ENCODE measurements at places on chromosomes 6 and 20.

DNA sequence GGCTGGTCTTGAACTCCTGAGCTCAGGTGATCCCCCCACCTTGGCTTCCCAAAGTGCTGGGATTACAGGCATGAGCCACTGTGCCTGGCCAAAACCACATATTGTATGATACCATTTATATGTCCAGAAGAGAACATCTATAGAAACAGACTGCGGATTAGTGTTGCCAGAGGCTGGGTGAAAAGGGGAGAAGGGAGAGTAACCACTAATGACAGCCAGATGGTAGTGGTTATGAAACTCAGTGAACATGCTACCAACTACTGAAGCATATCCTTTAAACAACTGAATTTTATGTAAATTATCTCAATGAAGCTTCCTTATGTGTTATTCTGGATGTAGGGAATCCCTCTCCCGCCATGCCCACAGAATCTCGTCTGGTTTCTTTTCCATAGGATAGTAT, 15.7 kb downstream of the SLC23A2 start:
- DNase-seq = peak; percentile 41

GRCh38 chr20:9409352-9409751, 105.0 kb upstream of the LAMP5 start:
- DNase-seq = no peak

- no peak for DNase-seq
These were observed 153.4 kb upstream of the HEY2 start for GRCh38 chr6:125596020-125596419.

GRCh38 chr20:38216746-38217595, 43.6 kb downstream of the KIAA1755 start:
- DNase-seq = no peak

DNA sequence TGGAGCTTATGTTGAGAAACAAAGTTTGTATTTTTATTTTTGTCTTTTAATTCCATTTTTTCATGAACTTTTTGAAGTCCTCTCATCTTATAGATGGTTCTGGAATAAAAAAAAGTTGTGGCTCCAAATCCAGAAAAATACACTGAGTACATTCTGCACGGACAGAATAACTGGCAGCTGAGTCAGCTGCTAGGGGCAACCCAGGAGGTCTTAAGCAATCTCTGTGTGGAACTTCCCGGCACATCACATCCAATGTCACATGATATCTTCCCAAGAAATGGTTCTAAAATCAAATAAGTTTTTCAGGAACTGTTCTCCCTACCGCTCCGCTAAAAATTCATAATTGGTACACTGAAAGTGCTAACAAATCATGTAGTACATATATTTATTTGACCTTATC, 29.8 kb downstream of the SLC13A3 start:
- no peak for DNase-seq

DNA sequence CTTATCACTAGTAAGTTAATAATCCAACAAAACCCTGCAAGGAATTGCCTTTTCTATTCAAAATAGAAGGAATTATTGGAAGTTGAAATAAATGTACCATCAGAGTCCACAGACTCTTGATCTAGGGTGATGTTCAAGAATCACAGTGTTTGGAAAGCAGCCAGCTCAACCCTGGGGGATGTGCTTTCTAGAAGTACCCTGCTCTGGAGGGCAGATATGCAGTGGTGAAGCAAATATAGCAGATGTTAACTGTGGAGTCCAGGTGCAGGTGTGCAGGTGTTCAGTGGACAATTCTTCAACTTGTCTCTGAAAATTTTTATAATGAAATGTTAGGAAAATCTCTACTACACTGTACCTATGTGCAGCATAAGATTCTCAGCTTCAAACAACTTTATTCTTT, 9.1 kb upstream of the INSM1 start:
- DNase-seq = no peak

- DNase-seq = peak; percentile 46
These were observed 29.0 kb upstream of the TBPL1 start for GRCh38 chr6:133923938-133924593.

Measured in HFF-Myc (cell line).